HFFc6 (cell line): ENCODE measurements at places on chromosomes 11 and 22. TPM values are rescaled to one million over a fixed set of nuclear protein-coding genes. Genes with fewer than 3 reads are reported as not detected.

SLC5A12 gene
- total RNA-seq = not detected in 3 replicates

- DNase-seq = peak; percentile 31
Observed at GRCh38 chr11:70661761-70662501, 263.6 kb downstream of the CTTN start.

DNA sequence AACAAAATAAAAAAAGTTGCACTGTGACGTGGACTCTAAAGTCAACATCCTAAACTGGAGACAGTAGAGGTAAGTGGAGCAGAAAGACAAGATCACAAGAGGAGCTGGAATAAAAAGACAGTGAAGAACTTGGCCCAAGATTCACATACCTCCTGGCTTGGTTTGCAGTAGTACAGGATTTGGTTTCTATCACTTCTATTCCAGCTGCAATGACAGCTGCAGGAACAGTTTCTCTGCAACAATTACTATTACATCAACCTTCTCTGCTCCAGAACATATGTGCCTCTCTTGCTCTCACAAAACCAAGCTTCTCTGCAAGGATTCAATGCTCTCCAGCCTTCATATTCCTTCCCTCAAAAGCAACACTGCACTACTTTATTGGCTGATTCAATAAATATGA is 7.8 kb upstream of the KDM2A start:
- DNase-seq = no peak

UPK3A gene
- total RNA-seq = not detected in 3 replicates

GRCh38 chr11:46712874-46713576 is 6.0 kb upstream of the F2 start:
- DNase-seq = no peak

DNA sequence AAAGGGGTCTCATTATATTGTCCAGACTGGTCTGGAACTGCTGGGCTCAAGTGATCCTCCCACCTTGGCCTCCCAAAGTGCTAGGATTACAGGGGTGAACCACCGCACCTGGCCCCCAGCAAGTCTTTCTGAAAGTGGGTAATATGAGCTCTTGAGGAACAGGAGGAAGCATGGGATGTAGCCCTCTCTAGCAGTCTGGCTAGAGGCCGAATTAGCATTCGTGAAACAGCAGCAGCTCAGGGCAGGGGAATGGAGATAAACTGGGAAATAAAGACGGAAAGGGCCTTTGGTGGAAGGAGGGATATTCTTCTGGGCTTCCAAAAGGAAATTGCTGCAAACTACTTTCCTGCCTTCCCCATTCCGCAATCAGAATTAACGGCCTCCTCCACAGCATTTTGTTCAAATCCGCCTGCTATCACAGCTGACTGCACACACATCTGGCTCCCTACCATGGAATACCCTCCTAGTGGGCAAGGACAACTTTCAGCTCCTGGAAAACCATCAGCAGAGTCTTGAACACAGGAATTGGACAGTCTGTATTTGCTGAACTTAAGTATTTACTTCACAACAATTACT is 44.3 kb downstream of the MICAL3 start:
- DNase-seq = no peak

LRRC4C gene
- not detected in 3 replicates for total RNA-seq

DNA sequence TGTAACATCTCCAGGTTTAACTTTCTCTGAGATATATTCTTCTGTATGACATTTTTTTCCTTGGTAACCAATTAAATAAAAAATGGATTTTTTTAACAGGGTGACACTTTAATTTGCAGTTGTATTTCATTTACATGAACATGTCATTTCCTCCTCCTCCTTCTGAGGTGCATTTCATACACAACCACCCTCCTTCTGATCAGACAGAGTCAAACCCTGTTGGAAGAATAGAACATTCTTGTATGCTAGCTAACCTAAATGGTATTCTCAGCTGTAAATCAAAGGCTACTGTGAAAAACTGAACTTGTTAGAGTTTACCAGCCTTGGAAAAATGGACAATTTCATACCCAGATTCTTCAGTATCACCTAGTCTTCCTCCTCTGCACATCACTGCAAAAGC is 52.7 kb upstream of the CHRM4 start:
- DNase-seq = peak; percentile 5

POU2AF2 gene
- not detected in 3 replicates for total RNA-seq

GRCh38 chr22:44682556-44683168 is 19.3 kb upstream of the PRR5 start:
- DNase-seq = no peak

GRCh38 chr22:25624476-25624875 is 60.0 kb downstream of the GRK3 start:
- no peak for DNase-seq

DNA sequence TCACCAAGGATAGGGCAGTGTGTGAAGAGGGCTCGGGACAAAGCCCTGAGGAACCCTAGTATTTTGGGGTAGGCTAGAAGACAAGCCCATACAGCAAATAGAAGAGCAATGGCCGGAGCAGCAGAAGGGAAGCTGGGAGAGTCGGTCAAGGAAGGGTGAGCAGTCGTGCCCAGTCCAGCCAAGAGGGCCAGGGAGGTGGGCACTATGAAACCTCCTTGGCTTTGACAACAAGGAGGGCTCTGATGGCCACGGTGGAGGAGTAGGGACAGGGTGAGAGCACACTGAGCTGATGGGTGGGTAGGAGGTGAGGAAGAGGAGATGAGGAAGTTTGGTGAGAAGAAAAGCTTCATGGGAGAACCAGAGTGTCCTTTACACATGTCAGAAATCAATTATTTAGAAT is 2.2 kb upstream of the YWHAH start:
- no peak for DNase-seq

OR5F1 gene
- total RNA-seq = not detected in 3 replicates

DNA sequence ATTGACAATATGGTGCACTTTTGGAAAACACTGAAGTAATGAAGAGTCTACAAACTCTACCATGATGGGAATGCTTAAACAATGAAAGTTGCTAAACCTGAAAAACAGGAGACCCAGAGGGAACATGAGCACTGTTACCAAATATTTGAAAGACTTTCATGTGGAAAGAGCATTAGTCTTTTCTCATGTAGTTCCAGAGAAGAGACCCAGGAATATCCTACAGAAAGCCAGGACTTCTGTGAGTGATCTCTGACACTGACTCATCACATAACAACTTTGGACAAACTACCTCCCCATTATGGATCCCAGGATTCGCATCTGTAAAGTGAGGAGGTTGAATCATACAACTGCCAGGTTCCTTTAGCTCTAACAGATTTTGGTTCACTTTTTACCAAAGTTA is 62.2 kb downstream of the FAM181B start:
- no peak for DNase-seq

DNA sequence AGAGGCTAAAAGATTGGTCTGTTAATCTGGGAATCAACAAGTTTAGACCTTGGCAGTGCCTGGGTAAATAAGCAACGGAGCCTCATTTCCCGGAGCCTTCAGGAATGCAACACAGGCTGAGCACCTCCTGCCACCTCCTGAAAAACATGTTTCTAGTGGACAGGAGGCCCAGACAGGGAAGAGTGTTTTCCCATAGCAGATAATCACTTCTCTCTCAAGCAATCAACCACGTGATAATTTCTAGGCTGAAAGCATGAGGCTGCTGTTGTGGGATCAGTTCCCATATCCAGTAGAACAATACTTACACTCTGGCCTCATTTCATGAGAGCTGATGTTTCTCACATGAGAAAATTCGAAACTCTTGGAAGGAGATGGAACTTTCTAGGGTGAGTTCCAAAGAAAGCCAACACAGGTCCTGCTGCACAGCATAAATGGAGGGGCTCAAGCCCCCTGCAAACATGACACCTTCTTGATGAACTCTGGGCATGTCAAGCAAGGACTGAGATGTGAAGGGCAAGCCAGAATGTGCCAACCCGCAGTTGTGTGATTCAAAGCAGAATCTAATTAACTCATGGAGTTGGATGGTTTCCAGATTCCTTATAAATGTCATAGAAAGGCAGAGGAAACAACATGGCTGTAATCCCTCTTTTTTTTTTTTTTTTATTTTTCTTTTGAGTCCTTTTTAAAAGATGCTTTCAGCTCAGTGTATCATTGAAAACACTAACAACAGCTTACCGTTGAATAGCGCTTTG is 228.5 kb upstream of the SESN3 start:
- DNase-seq = no peak

GRCh38 chr22:50272044-50272802 is 2.0 kb upstream of the MAPK11 start:
- no peak for DNase-seq

TTC36 gene
- 0.39 to 0.41 TPM in 2 of 3 replicates, not detected in the other for total RNA-seq

DNA sequence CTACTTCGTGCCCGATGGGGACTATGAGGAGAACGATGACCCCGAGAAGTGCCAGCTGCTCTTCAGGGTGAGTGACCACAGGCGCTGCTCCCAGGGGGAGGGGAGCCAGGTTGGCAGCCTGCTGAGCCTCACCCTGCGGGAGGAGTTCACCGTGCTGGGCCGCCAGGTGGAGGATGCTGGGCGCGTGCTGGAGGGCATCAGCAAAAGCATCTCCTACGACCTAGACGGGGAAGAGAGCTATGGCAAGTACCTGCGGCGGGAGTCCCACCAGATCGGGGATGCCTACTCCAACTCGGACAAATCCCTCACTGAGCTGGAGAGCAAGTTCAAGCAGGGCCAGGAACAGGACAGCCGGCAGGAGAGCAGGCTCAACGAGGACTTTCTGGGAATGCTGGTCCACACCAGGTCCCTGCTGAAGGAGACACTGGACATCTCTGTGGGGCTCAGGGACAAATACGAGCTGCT is 751 bp downstream of the FIBIN start:
- DNase-seq = no peak

VPS26B gene
- 39.0 to 43.3 TPM (median 42.8 TPM) in 3 replicates for total RNA-seq

NXPE2 gene
- total RNA-seq = not detected in 3 replicates

DNA sequence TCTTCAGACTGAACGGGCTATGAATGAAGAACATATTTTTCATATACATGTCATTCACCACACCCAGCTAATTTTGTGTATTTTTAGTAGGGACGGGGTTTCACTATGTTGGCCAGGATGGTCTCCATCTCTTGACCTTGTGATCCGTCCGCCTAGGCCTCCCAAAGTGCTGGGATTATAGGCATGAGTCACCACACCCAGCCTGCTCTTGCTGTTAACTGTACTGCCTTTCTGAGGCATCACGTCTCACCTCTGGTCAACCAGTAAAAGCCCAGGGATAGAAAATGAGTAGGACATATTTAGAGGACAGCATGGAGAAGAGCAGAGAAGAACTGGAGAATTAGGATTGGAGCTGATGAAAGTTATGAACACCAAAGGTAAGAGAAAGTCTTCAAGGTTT is 55.6 kb downstream of the APOL3 start:
- DNase-seq = peak; percentile 50

DNA sequence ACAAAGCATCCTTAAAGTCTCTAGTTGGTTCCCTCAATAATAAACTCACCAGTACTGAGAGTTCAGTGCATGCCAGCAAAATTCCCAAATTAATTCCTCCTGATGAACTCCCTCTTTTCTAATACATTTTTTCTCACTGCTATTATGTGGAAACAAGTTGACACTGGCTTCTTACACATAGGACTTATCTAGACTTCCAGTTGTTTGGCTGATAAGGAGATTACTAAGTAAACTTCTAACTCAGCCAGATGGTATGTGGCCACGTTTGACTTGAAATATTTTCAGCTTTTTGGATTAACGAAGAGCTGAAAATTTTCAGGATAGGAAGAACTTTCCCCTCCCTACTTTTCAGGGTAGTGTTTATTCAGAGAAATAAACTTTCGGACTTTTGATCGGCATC is 1154.2 kb upstream of the TENM4 start:
- DNase-seq = no peak

SERHL2 gene
- 3.9 to 5.7 TPM (median 4.2 TPM) in 3 replicates for total RNA-seq

RHOD gene
- 5.3 to 17.8 TPM (median 12.7 TPM) in 3 replicates for total RNA-seq

DNA sequence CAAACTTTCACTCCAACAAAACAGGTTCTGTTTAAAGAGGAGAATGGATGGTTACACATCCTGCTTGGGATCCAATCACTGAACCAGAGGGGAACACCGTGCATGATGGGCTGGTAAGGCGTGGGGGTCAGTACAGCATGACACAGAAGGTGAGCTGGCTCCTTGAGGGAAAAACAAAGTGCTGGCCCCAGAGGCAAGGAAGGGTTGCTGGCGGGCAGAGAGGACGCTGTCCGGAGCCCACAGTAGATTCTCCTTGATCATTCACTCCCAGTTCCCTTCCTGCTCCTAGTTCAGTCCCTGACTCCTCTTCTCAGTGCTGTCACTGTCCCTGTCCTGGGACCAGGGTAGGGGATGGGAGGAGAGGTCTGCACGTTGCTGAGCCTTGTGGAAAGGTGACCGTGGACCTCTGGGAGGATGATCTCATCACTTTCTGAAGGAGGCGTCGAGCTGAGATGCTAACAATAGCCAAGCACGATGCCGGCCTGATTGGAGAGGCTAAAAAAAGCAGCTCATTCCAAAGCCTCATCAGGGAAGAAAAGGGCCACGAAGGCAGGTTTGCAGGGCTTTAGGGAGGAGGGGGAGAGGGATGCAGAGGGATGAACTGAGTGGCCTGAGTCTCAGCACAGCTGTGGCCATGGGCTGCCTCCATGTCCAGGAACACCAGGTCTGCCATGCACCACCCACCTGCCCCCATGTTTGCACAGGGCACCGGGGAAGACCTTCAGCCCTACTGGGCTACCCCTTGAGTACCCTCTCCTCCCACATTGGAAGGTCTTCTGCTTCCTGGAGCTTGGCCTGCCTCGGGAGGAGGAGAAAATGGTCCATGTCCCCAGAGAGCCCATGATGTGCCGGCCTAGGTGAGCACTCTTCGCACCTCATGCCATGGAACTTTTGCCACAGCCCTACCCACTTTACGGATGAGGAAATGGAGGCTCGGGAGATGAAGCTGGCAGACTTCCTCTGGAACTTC is 72.7 kb upstream of the RTL6 start:
- DNase-seq = no peak
